Head of caudate nucleus (tissue), 42 donors: ENCODE measurements at places on chromosomes 7 and 10.

GRCh38 chr7:10592604-10593003 is 381.1 kb upstream of the PHF14 start:
- no peak for DNase-seq

- DNase-seq, result peak; percentile 47
Measured at GRCh38 chr10:117448802-117449201, 73.6 kb upstream of the PDZD8 start.

DNA sequence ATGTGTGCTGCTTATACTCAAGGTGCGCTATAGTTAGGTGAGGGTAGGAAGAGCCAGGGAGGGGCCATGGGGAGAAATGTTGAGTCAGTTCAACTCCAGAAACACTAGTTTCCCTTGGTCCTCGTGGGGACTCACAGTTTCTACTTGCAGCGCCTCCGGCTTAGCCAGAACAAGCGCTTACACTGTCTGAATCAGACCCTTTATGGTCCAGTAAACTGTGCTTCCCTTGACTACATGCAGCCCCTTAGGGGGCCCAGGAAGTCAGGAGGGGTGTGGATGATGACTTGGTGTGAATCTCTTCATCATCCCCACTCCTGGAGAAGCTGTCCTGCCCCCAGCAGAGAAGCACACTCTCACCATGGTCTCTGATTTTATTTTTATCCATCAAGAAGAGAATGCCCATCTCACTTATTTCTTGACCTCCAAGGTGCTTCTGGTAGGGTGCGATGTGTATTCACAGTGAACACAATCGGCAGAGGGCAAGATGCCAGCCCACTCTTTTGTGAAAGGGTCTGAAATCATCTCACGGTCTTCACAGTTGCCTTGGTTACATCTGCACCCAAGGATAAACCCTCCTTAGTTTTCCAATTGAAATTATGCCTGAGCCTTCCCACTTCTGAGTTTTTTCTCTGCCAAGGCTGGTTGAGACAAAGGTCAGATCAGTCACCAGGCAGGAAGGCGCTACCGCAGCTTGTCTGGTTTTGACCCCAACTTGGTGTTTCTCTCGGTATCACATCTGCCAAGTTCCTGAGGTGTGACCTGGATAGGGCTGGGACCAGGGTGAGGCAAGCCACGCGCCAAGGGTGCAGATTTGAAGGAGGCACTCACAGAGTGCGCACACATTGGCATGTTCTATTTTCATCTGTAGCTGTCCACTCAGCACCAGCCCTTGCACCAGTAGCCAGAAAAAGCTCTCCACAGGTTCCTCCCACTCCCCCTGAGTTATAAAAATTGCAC is 62.7 kb upstream of the LRRC4 start:
- no peak for DNase-seq

DNA sequence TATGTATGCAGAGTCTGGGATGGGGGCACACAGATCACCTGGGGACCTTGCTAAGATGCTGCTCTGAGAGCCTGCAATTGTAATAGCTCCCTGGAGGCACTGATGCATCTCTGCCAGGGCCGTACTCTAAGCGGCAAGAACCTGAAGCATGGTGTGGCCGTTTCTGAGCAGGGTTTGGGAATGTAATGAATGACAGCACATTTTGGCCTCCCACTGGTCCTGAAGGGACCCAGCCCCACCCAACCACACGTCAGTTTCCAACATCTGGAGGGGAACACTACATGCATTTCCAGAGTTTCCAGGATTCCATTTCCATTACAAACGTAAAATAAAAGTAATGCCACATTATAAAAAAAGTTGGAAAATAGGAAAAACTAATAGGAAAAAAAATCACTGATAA is 14.0 kb downstream of the ZCCHC24 start:
- DNase-seq, result no peak

DNA sequence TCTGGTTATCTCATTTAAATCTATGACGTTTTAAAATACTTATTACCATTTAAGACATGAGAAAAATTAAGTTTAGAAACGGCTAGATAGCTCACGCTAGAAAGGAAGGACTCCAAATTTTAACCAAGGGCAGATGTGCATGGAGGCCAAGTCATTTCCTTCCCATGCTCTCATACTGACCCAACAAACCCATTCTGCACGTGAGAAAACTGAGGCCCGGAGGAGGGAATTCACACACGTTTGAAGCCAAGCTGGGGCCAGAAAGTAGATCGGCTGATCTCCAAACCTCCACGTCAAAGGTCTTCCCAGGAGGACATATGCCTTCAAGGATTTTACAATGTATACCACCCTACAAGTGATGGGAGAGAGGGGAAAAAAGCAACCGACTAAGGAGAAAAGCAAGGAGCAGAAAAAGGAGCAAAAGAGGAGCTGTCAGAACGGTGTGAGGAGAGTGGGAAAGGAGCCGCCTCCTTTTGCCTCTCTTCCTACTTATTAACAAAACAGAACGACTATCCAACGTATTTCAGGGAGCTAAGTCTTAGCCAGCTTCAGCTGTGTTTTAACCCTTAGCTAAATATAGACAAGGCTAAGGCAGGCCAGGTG is 645 bp upstream of the SIRT1 start:
- no peak for DNase-seq

DNA sequence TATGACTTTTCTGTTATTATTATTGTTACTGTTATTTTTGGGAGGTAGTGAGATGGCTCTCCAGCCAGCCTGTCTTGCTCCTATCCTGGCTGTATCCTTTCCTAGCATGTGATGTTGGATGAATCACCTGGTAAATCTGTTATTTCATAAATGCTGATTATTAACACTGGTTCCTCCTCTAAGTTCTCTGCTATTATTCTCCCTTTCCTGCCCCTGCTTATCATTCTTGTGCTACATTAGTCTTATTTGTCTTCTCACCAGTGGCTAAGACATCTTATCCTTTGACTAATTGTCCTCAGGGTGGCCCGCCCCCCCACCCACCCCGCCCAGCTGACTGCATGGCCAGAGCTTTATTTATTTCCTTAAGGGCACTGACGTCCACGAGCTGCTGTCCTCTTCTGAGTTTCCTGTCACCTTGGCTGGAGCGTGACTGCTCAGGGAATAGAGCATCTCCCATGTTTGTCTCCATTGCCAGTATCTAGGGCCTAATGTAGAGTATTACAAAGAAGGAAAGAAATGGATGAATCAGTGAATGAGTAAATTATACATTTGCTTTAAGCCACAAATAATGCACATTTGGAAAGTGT is 110.1 kb upstream of the KLF6 start:
- DNase-seq, result no peak

DNA sequence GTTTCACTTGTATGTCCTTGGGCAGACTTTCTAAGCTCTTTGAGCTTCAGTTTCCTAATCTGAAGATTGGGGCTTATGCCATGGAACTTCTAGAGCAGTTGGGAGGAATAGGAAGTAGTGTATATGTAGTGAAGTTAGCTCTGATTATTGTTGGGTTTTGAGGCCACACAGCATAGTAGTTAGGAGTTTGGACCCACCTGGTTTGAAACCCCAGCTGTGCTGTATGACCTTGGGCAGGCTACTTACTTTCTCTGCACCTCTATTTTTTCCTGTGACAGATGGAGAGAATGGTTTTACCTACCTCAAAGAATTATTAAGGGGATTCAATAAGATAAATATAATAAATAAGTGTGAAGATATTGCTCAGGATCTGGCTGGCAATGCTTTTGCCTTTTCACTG is 61.4 kb upstream of the ADRB1 start:
- DNase-seq, result no peak

GRCh38 chr10:65710306-65710705 is 1215.5 kb upstream of the LRRTM3 start:
- DNase-seq, result no peak

DNA sequence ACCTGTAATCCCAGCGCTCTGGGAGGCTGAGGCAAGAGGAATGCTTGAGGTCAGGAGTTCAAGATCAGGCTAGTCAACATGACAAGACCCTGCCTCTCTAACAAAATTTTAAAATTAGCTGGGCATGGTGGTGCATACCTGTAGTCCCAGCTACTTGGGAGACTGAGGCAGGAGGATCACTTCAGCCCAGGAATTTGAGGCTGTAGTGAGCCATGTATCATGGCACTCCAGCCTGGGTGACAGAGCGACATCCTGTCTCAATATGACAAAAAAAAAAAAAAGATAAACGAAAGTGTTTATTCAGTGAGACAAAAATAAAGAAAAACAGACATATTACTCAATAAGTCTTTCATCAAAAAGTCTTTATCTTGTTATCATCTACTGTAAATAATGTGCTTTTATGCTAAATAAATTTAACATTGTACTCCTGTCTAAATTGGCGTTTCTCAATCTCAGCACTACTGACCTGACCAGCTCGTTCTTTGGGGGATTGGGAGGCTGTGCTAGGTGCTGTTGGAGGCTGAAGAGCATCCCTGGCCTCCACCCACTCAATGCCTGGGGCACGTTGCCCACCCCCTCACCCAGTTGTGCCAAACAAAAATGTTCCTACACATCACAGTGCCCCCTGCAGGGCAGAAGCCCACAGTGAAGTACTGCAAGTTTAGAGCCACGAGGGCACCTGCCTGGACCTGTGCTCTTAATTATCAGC is 57.7 kb downstream of the NCAPG2 start:
- DNase-seq, result no peak

GRCh38 chr7:134836447-134836846 is 57.0 kb downstream of the CALD1 start:
- DNase-seq, result no peak

DNA sequence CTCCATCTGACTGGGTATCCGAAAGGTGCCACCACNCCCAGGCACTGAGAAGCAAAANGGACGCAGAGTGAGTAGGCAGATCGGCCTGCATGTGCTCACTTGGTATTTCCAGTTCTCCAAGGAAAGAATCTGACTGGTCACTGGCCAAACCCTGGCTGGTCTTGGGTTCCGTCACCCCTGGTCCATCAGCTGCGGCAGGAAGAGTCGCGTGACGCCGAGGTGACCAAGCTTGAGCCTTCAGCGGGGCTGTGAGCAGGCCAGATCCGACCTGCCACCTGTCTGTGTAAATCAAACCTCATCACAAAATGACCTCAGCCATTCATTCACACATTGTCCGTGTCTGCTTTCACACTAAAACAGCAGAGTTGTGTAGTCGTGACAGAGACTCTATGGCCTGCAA is 28.8 kb upstream of the CHST15 start:
- no peak for DNase-seq

- DNase-seq, result no peak
Measured at GRCh38 chr10:44962870-44963738, 3.5 kb downstream of the RASSF4 start.

GRCh38 chr10:34769899-34770298 is 45.2 kb downstream of the PARD3 start:
- DNase-seq, result no peak

DNA sequence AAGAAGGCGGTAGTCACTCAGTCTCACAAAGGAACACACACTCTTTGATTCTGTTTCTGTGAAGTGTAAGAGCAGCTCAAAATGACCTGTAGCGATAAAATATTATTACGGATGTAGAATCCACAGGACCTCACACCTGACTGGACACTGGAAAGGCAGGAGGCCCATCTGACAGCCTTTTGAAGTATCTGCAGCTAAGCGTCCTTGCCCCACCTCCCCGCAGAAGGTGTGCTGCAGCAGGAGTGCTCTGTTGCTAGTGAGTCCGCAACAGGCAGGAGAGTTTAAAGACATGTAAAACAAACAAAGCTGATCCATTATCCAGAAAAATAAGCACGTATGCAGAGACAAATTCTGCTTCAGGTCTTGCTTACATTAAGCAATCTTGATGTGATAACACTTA is 355.5 kb downstream of the GPR158 start:
- no peak for DNase-seq

DNA sequence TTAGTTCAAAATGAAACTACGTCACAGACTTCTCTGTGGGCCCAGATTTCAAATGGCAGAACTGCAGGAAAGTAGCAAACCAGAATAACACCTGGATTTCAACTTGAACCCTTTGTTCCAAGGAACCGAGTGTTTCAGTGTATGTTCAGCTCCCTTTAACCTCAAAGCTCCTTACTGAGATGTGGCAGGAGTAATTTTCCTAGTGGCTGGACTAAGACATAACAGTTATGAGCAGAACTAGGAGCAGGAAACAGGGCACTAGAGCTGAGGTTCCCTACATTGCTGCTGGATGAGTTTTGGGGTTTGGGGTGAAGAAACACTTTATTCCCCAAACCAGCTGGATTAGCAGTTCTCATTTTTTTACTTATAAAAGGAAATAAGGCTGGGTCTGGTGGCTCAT is 50.1 kb downstream of the NSUN6 start:
- DNase-seq, result no peak

- DNase-seq, result no peak
Measured at GRCh38 chr10:29609696-29610095, 25.1 kb downstream of the SVIL start.

DNA sequence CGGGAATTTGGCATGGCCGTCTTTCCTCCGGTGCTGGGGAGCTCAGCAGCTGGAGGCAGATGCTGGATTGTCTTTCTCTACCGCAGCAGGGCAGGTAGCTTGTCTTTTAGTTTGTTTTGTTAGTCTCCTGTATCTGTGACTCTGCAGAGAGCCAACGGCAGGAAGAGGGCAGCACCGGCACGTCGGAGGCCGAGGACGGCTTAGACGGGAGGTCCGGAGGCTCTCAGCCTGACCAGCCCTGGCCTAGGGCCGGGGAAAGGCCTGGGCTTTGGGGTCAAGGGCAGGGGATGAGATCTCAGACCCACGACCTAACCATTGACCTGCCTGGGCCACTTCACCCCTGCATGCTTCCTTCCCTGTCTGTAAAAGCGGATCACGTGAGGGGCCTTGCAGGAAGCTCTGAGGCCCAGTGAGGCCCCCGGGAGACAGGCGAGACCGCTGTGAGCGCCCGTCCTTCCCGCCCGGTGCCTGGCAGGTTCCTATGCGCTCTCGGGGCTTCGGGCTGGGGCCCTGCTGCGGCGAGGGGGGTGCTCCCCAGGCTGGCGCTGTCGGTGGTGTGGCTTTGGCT is 72.7 kb downstream of the LHPP start:
- peak; percentile 33 for DNase-seq

DNA sequence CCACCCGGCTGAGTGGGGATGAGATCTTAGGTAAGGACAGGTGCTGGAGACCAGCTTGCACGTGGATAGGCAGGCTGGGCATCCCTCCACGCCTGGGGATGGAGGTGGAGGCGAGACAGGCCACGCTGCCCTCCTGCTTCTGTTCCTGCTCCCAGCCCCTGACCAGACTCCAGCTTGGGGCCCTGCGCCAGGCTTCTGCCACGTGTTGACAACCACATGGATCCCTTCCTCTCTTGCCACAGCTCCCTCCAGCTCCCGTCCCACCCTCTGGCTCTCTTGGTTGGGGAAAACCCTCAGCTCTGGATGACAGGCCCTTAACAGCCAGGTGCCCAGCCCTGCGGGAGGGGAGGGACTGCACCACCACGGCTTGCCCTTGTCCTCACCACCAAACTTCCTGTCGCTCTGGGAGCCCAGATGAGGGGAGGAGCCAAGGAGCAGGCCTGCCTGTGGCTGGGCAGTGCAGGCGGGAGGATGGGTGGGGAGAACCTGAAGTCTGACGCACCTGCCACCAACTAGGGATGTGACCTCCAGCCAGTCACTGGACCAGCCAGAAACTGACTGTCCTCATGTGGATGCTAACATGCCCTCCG is 36.0 kb downstream of the KCNH2 start:
- peak; percentile 46 for DNase-seq

DNA sequence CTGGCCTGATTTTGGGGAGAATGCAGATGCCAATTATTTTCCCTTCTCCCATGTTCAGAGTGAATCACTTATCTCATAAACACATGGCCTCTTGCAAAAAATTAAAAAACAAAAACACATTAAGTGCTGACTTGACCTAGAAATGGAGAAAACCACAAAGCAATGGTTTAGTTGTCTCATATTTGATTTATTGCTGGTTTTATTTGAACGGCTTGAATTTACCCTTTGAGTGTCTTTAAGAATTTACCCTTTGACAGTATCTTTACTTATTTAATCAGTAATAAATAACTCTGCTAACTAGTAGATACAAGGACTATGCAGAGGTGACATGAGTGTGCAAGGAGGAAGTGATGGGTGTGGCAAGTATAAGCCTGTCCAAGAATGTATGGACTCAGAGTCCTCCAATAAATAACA is 68.1 kb upstream of the GSDME start:
- no peak for DNase-seq
